Bronchial epithelial cell (primary cell): ENCODE measurements at places on chromosomes 3 and 15.
A peak's percentile ranks its signal among the peaks of the same experiment; 100 is the strongest.

- no peak for DNase-seq
Measured at GRCh38 chr15:56957812-56958406, 39.5 kb downstream of the TCF12 start.

- no peak for DNase-seq
Measured at GRCh38 chr3:6512172-6512800, 348.6 kb upstream of the GRM7 start.

DNA sequence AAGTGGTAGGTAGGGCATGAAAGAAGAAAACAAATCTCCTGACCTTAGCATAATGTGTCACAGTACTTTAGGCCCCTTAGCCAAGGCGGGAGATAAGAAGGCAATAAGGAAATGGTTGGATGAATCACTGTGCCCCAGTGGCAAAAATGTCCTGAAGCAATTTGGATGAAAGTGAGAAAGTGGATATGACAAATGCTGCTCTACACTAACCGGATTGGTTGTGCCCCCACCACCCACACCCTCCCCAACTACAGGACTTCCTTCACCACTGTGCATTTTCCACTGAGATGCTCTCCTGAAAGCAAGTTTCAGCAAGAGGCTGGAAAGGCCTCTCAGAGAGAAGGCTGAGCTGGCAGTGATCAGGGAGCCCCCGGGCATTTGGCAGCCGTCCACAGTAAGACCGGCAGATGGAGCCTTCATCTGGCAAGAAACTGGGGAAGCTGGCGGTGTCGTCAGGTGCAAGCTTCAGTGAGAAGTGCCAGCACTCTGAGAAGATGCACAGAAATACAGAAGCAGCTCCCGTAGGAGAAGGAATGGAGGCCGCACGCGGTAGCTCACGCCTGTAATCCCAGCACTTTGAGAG lies 63.8 kb downstream of the ATP1B3 start:
- DNase-seq: peak; percentile 99

DNA sequence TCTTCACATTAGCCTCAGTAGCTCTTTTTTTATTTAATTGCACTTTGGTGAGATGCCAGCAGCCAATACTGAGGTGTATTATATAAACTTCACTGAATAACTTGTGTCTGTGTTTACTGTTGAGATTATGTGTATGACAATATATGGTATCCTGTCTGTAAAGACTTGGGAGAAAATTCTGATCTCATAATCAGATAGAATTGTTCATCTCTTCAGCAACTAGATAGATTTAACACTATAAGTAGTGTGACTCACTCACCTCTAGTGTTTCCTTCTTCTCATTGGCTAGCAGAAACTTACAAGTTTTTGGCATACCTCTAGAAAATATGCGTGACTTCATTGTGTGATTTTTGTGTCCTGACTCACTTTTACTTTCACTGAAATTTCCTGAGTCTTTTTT lies 67.6 kb upstream of the TGFBR2 start:
- DNase-seq: peak; percentile 89

- peak; percentile 55 for DNase-seq
Measured at GRCh38 chr3:113914646-113915045, 33.2 kb upstream of the ZDHHC23 start.

GRCh38 chr3:120263792-120264191 lies 21.2 kb downstream of the GPR156 start:
- no peak for DNase-seq

GRCh38 chr3:115469649-115470048 lies 153.7 kb upstream of the GAP43 start:
- no peak for DNase-seq

- DNase-seq: no peak
Measured at GRCh38 chr3:74904646-74905045, 290.2 kb upstream of the CNTN3 start.

DNA sequence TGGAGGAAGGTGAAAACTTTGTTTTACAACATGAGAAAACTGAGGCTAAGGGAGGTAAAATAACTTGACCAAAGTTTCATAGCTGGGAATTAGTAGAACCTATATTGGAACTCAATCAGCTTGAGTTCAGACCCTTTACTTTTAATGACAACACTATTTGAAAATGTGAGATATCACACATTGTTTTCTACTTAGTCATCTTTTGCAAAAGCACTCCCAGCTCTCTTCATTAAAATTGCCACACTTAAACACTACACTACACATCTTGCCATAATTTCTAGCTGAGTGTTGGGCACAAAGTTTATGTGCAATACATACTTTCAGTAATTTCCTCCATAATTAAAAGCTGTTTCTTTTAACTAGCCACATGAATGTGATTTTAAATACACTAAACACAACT lies 230.4 kb upstream of the DCBLD2 start:
- DNase-seq: peak; percentile 51

- DNase-seq: peak; percentile 48
Measured at GRCh38 chr3:113211330-113212149, at the start of gene BOC. Gene BOC (plus strand): TSS chr3:113211557. CDS start chr3:113249803, 38,246 bp downstream.
